ENCODE measurements at places on chromosomes 11 and 22.

GRCh38 chr11:8693555-8693954 is 11.0 kb downstream of the RPL27A start:
- DNase-seq: no peak

GRCh38 chr11:75205564-75206020 is 35.0 kb upstream of the TPBGL start:
- DNase-seq: no peak

DNA sequence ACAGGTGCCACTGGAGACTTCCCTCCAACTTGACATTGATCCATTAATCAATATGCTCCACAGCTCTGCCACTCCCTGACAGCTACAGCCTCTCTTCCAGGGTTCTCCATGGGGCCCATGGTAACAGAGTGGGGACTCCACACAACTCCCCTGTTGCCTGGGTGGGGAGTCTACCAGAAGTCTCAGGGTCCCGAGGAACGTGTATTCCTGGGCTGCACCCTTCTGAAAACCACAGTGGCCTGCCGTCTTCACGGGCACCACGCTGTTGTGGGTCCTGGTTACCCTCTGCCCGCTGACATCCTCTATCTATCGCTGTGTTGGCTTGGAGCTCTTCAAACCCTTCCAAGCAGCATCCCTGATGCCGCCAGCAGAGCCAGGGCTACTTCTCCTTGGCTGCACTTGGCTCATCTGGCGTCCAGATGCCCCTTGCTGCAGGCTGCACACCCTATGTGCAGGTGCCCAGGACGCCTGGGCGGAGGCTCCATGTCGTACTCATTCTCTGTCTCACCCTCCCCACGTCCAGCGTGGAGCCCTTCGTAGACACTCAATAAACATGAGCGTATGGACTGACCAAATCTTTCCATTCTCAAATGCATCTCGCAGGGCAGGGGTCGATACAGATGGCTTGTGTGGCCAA is 1341.8 kb downstream of the TBC1D22A start:
- DNase-seq: no peak

- no peak for DNase-seq
Observed at GRCh38 chr22:42955087-42955635, 59.8 kb downstream of the PACSIN2 start.

- DNase-seq: no peak
Observed at GRCh38 chr22:33986167-33986771, 66.0 kb upstream of the LARGE1 start.

GRCh38 chr11:61041755-61042518 is 60.4 kb upstream of the CD5 start:
- DNase-seq: peak; percentile 19

DNA sequence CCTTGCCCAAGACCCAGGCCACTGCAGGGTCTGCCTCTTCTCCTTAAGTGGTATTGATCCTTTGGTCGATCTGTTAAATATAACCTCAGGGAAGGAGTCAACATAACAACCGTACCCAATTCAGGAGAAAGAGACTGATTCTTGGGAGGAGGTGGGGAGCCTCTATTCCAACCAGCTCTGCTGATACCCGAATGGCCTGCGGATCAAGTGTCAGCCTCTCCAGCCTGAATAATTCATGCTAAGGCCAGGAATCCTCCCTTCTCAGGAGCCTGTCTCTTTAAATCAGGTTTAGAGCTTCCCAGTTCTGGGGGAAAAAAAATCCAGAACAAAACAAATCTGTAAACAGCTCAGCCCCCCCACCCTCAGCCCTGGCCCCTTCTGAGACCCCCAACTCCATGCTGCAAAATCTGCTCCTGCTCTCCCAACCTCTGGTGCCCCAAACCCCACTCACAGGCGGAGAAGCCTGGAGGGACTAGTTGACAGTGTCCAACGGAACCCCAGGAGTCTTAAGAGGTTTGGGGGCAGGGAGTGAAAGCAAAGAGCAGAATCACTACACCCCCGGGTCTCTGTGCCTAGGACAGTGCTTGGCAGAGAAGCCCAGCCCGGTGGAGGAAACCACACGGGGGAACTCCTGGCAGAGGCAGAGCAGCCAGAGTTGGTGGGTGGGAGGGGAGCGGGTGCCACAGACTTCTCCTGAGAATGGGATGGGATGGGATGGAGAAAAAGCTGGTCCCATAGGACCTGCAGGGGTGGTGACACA is 863 bp upstream of the TPBGL start:
- no peak for DNase-seq

- DNase-seq: no peak
Observed at GRCh38 chr11:4194889-4195288, 100.3 kb downstream of the RRM1 start.

DNA sequence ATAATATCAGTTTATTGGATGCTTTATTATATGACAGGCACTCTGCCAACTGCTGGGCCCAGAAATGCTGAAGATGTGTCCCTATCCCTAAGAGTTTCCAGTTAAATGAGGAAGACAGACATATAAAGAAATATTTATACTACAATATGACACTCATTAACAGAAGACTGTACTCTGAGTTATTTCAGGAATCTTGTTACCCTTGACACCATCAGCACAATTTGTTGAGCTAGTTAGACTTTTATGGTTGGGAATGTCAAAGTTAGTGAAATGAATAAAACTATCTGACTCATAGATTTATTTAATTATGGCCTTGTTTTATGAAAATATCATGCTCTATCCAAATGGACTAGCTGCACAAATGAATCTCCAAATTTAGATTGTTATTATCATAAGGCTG is 25.6 kb upstream of the MSANTD4 start:
- DNase-seq: no peak

GRCh38 chr11:29328961-29329441 is 687.8 kb downstream of the KCNA4 start:
- DNase-seq: peak; percentile 11

DNA sequence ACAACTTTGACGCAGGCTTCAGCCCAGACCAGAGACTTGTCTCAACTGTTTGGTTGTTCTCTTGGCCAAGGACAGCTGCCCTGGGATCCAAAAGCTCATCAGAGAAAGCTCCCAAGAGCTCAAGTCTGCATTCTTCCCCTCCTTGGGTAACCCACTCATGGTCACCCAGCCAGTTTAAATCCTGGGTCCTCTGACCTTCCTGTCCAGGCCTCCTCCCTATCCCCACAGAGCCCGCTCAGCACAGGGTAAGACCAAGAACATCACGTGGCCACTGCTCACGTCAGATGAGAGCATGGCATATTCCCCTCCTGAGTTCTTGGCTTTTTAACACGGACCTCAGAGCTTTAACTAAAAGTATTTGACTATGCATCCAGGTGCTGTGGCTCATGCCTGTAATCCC is 25.8 kb downstream of the TSKU start:
- no peak for DNase-seq

DNA sequence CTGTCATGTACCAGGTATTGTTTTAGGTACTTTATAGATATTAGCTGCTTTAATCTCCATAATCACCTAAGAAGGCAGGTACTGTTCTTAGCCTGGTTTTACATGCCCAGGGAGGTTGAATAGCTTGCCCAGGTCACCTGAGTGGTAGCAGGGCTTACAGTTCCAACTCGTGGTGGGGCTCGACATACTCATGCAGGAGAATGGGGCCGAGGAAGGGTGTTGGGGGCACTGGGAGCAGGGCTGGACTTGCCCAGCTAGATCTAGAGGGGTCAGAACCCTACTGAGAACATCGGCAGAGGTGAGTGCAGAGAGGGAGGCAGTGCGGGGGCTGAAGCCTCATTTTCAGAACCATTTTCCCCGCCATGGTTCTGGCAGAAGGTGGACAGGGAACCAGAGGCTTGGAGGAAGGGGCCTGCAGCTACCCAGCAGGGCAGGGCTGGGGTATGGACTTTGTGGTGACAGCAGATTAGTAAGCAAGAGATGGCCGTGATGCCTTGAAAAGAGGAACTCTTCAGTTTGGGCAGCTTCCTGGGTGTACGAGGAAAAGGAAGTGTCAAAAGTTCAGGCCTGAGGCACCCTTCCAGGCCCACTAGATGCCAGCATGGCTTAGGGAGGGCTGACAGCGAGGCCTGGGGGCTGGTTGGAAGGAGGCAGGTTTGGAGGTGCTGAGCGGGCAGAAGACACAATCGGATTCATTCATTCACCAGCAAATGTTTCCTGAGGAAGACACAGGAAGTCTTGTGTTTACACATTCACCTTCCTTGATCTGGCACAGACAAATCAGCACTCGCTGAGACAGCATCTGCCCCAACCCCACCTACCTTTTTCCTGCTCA is 54.7 kb upstream of the LYVE1 start:
- no peak for DNase-seq

DNA sequence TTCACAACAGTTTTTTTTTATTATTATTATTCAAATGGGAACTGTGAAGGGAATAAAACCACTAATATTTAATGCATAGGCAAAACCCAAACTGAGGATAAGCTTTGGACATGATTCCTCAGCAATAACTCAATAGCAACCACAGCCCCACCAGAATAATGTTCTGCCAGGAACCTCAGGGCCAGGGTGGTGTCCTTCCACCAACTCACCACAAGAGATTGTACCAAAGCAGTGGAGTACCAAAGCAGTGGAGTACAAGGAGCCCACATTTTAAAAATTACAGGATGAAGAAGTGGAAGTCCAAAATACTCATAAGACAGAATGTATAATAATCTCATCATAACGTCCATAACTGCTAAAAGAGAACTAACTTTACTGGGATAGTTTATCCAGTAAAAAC is 32.5 kb upstream of the FZD4 start:
- no peak for DNase-seq

GRCh38 chr22:20117633-20118299 is 740 bp upstream of the TRMT2A start:
- no peak for DNase-seq

- no peak for DNase-seq
Observed at GRCh38 chr11:11717064-11717725, 95.4 kb upstream of the GALNT18 start.

GRCh38 chr11:73862986-73863385 is 13.7 kb downstream of the COA4 start:
- DNase-seq: no peak

DNA sequence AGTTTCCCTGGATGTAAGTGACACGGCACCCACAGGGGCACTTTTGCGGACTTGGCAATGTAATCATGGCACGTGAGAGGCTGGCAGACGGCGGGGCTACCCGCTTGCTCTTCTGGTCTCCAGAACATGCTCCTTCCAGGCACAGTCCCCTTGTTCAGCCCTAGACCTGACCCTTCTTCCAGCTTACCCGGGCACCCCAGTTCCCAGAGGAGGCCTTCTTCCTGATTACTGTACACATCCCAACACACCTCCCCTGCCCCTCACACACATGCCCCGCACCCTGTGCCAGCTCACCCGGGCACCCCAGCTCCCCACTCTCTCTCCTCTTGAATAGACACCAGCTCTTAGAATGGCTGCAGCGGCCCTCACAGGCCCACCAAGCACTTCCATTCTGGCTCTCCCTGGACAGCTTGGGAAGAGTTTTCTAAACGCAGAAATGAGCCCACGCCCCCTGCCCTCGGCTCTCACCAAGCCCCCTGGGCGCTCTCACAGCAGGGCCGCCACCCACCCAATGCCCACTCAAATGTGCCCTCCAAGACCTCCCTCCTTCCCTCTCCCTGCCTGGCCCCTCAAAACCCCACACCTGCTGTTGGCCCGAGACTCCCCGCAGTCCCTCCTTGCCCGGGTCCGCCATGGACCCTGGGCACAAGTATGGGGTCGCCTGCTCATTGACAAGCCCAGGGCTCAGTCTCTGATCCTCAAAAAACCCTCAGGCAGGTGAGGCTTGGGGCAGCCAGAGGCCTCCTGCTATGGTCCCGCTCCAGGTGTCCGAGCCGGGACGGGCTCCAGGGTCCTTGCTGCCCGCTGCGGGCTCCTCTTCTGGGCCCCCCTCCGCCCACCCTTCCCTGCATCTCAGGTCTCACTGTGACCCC is 88.5 kb downstream of the WNT7B start:
- no peak for DNase-seq

DNA sequence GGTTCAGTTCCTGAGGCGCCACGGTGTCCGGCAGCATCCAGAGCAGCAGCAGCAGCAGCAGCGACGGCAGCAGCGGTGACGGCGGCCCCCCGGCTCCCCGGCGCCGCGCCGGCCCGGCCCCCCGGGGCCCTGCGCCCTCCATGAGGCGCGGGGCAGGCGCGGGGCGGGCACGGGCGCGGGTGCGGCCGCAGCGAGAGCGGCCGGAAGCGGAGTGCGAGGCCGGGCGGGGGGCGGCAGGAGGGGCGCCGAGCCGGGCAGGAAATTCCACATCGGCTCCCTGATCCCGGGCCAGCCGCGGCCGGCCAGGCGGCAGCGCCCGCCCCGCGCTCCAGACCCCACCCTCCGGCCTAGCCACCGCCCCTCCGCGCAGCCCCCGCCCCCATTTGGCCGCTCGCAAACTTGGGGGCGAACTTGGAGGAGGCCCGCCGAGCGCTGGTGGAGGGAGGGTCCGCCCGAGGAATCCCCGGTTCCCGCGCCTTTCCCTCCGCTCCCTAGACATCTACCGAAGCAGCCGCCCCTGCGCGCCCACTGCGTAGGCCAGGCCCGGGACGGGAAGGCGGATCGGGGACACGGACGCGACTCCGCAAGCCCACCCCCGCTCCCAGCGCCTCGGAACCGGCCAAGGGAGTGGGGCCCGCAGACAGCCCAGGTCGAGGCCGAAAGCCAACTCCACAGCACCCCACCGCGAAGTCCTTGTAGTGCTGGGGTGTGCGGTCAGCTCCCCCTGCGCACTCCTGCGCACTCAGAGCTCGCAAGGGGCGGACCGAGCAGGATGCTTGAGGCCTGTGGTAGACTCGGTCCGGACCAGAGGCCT is at the start of gene SCARF2:
Gene SCARF2 (minus strand): TSS at position 213 of the 814 bp plus-strand sequence. CDS start 71 bp downstream, at position 142.
- DNase-seq: peak; percentile 33

- DNase-seq: no peak
Observed at GRCh38 chr11:114166897-114167323, 107.4 kb downstream of the ZBTB16 start.

DNA sequence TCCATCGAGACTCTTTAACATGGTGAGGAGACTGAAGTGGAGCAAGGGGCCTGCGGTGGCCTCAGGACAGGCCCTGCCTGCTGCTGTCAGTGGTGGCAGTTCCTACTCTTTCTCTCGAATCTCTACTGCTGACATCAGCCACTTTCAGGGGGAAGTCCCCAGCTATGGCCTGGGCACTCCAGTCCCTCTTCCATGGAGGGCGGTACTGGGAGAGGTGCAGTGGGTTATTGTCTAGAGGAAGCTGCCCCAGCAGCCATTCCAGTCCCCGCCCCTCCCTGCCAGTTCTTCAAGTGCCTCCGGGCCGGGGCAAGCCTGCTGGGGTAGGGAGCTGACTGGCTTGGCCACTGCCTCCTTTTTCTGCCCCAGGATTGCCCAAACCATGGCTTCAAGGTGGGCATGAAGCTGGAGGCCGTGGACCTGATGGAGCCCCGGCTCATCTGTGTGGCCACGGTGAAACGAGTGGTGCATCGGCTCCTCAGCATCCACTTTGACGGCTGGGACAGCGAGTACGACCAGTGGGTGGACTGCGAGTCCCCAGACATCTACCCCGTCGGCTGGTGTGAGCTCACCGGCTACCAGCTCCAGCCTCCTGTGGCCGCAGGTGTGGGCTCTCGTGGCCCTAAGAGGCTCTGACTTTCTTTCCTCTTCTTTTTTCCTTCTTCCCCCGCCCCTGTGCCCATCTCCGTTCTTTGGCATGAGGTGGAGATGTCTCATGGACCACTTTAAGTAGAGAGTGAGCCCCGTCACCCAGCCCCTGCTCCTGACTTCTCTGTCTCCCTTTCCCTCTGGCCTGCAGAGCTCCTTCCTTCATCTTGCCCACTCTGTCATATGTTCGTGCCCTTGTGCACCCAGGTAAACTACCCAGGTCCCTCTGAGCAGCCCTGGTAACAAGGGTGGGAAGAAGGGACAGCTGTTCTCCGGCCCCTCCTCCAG is 13.7 kb downstream of the CHADL start:
- DNase-seq: no peak
